Spinal cord (tissue), 10 donors: ENCODE measurements at places on chromosomes 4 and X. TPM values are rescaled to one million over a fixed set of nuclear protein-coding genes. Genes with fewer than 3 reads are reported as not detected.

Gene SNX25
- total RNA-seq: 30.1 TPM

Gene AKAP4
- total RNA-seq: not detected

Gene DMRTC1
- 0.55 TPM for total RNA-seq

Gene PCDH10
- 52.2 TPM for total RNA-seq

Gene NPY2R
- 0.39 TPM for total RNA-seq

Gene HTR2C
- 34.9 TPM for total RNA-seq

Gene DTHD1
- total RNA-seq: 7.6 TPM

Gene CEP135
- total RNA-seq: 15.3 TPM

Gene LRIT3
- total RNA-seq: 0.30 TPM

Gene SOWAHD
- 0.88 TPM for total RNA-seq

Gene COL4A6
- 11.5 TPM for total RNA-seq

Gene SLC7A11
- total RNA-seq: 194 TPM

Gene GABRQ
- total RNA-seq: 25.4 TPM

Gene PROM1
- total RNA-seq: 48.6 TPM

Gene NR3C2
- 19.1 TPM for total RNA-seq

Gene ADRA2C
- total RNA-seq: 7.5 TPM

Gene GAGE1
- total RNA-seq: not detected

Gene CBLL2
- not detected for total RNA-seq

Gene CSAG1
- not detected for total RNA-seq

Gene GPR143
- total RNA-seq: 3.7 TPM
